ENCODE measurements at places on chromosomes 1 and 21.

DNA sequence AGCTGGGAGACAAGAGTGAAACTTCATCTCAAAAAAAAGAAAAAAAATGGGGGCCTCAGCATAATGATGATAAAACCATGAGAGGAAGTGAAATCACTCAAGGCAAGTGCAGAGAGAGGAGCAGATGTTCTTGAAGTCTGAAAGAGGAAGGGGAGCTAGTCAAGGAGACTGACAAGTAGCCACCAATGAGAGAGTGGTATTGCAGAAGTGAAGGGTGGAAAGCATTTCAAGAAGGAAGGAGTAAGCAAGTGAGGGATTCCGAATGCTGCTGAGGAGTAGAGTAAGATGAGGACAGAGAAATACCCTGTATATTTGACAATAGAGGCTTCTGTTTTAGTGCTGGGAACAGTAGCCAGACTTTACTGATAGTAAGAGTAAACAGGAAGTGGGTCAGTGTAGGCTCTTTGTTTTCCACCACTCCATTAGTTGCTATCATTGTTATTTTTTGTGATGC, 2.9 kb downstream of the TATDN3 start:
- DNase-seq, result no peak

DNA sequence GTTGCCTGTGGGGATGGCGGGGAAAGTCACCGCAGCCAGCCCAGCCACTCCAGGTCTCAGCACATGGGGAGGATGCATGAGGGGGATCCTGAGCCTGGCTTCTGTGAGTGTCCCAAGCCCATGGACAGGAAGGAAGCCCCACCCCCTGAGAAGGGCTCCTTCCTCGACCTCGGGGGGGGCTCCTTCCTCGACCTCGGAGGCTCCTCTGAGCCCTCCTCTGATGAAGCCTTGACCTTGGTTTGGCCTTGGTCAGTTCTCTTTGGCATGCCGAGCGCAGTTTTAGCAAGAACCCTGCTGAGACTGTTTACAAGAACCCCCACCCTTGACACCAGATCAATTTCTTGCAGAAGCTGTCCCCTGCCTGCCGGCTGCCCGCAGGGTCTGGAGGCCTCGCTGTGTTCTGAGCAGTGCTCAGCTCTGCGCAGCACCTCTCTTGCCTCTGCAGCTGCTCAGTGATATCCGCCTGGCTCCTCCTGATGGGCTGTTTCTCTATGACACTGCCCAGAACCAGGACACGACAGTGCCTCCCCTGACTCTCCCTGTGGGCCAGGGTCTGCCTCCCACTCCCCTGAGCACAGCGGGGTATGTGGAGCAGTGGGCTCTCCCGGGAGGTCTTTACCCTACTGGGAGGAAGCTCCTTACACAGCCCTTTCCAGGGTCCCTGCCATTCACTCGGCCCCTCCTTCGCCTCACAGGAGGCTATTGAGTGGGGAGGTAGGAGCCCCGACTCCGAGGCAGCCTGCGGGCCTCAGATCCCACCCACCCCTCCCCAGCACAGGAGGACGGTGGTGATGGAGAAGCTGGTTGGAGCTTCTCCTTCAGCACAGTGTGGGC, 15.4 kb downstream of the ACTRT2 start:
- no peak for DNase-seq

- DNase-seq, result no peak
These were observed 187.0 kb upstream of the HP1BP3 start for GRCh38 chr1:20974069-20974468.

GRCh38 chr1:5891736-5892135, 100.5 kb downstream of the NPHP4 start:
- no peak for DNase-seq

DNA sequence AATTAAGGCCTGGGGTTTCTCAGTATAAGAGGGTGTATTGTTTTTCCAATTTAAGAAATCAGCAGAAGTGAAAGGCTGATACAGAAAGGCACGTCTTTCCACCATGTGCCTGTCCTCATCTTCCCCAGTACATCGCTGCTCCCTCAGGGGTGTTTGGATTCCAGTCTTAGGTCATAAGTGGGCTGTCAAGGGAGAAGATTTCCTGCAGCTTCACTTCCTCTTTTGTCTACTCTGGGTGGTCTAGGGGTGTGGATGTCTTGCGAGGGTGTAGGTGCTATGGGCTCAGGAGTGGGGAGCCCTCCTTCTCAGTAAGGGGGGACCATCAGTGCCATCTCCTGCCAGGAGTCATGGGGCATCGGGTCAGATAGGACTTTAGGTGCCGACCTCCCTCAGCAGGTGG, 999.8 kb upstream of the NCAM2 start:
- no peak for DNase-seq

GRCh38 chr21:38133240-38133639, 123.6 kb upstream of the KCNJ15 start:
- no peak for DNase-seq

- no peak for DNase-seq
These were observed 51.9 kb downstream of the RC3H1 start for GRCh38 chr1:173970252-173970651.

DNA sequence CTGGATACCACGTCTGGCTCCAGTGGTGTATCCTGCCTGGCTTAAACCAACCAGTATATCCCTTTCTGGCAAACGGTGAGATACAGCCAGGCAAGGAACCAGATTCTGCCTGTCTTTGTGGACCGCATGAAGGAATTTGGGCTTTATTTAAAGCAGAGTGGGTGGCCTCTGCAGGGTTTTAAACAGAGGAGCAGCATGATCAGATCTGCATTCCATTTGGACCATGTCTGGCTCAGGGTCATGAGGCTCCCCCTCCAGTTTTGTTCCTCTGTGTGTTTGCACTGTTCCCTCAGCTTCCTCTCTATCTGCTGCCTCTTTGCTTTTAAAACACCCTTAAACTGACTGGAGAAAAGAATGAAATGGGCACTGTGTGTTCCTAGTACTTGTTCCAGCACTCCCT, 195.0 kb downstream of the GIPC2 start:
- no peak for DNase-seq

GRCh38 chr1:67465375-67465774, 35.2 kb upstream of the SERBP1 start:
- DNase-seq, result no peak

GRCh38 chr1:23126200-23126599, 42.5 kb downstream of the LUZP1 start:
- DNase-seq, result no peak

DNA sequence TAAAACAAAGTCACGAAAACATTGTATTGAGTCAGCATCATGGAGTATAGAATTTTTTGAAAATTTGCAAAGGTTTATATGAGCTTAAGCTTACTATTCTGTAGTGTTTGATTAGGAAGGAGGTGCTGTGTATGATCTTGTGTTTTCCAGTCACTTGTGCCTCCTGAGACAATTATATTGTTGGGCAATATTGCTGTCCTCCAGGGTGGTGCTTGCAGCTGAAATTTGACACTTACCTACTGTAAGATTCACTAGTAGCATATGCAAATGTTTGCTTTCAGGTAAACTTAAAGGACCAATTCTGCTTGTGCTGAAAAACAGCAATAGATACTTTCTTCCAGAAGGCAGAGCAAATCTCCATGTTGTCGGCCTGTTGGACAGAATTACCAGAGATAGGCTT, 268.0 kb downstream of the TGFB2 start:
- no peak for DNase-seq

DNA sequence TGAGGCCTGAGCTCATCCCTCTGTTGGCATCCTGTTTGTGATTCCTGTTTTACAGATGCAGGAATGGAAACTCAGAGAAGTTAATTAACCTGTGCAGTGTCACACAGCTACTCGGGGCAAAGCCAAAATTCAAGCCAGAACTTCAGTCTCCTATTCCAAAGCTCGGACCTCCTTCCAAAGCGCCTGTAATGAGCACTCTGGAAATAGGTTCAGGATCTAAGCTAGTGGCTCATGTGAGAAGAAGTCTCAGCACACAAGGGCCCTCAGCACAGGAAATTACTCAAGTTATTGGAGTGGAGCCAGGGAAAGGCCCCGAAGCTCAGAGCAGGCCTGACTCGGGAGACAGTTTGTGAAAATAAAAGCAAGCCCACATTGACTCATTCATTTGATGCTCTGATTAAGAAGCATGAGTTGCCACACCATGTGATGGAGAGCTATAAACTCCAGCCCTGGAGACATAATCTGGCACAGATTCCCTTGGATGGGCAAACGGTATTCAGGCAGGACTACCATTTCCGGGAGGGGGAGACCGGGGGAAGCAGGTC, 50.6 kb upstream of the LYST start:
- peak; percentile 33 for DNase-seq

- no peak for DNase-seq
These were observed 59.1 kb downstream of the APCS start for GRCh38 chr1:159646687-159647086.

DNA sequence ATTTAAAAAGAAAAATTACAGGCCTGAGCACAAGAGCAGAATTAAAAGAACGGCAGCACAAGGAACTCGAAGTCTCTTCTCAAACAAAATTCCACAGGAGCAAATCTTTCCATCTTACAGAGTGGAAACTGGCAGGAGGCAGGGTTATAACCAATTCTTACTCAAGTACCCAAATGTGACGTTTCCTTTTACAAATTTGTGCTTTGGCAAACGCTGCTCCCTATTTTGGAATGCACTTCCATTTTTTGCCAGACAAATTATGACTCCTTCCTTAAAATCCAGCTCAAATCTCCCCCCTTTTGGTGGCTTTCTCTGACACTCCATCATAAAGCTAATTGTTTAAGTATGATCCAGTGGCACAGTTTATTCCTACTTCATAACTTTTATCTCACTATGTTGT, 7.8 kb downstream of the ERI3 start:
- no peak for DNase-seq

DNA sequence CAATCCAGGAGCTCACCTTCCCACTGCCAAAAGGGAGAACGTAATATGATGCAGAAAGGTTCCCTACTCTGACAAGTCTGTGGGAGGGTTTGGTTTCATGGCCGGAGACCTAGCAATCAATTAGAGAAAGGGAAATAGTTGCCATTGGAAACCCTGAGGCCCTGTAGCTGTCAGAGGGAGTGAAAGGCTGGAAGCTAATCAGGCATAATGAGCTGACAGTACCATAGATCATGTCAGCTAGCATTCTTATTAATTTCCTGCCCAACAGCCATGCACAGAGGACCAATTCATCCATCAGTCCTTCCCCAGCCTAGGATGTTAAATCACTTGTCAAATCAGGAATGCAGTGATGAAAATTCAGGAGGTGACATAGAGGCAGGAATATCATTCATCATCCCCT, 527.3 kb downstream of the PLPP3 start:
- no peak for DNase-seq

- no peak for DNase-seq
These were observed 385.1 kb downstream of the NTNG1 start for GRCh38 chr1:107525961-107526360.

GRCh38 chr1:107940017-107940577, 24.9 kb downstream of the VAV3 start:
- DNase-seq, result no peak

DNA sequence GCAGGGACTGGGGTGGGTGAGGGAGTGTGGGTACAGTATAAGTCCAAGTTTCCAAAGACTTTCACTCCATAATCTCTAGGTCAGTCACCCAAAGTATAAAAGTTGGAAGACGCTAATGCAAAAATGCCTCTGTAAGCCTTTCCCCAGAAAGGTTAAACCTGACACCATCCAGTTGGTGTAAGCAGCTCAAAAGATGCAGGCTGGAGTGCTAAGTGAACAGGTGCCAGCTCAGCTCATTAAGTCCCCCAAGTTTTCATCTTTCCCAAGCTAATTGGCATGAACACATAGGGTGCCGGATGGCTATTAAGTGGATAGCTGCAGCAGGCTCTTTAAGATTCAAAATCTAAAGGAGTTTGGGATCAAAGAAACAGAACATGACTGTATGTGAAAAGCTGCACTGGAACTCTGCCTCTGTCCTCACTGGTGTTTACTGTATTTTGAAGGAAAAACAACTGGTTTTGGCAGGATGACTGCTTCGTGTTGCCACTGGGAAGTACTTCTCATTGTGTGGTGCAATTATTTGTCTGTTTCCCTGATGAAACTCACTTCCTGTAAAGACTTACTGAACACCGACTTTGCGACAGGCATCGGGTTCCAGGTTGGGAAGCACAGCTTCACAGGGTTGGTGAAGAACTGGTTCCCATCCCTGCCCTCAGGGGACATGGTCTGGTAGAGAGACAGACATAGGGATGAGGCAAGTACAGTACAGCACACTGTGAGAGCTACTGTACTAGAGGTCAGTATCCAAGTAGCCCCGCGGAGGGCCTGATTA, 152.7 kb downstream of the DAB1 start:
- no peak for DNase-seq

- no peak for DNase-seq
These were observed 51.7 kb downstream of the UBIAD1 start for GRCh38 chr1:11324567-11325165.

DNA sequence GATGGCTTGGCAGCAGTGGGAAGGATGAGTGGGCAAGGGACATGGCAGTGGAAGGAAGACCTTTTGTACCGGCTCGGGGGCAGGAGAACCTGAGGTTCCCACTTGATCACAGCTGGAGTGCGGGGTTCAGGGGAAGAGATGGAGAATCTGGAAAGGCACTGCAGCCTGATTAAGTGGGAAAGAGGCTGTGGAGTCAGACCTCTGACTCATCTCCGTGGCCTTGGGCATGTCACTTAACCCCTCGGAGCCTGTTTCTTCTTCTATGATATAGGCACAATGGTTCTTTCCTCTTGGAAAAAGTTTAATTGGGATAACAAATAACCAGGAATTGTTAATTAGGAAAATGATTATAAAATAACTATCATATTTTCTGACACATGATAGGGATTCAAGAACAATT, 13.1 kb upstream of the TMEM61 start:
- no peak for DNase-seq

DNA sequence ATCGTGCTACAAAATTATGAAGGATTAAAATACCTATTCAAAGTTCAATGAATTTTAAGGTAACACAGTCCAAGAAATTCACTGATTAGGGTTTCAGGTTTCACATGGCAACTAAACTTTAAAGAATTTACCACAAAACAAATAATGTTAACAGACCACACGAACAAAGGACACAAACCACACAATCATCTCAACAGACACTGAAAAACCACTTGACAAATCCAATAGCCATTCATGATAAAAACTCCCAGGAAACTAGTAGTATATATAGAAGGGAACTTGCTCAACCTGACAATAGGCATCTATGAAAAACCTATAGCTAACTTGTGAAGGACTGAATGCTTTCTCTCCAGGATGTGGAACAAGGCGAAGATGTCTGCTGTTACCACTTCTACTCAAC, 21.1 kb upstream of the SH2D5 start:
- no peak for DNase-seq

DNA sequence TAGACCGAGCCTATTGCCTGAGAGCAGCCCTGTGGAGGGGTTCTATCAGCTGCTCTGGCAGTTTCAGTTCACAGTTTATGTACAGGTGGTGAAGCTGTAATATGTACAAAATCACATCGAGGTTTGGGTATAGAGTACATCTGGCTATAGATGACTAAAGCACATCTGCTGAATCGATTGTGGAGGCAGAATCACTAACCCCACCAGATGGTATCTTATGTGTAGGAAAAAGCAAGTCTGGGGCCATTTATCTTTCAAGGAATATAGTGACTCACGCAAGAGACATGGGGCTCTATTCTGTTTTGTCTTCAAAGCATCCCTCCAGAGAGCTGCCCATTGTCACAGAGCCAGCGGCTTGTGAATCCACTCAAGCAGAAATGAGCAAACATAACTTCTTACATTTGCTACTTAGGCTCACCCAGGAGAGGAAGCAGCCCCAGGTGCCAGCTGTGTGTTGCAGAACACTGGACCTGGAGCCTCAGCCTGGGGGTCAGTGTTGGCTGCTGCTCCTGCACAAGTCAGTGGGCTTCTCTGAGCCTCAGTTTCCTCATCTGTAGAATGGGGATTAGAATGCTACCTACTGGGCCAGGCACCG, 21.3 kb downstream of the MIIP start:
- DNase-seq, result no peak

Data from caudate nucleus (tissue), 63 donors.